Camera-type eye (tissue), 1 donor: ENCODE measurements at places on chromosomes 5 and 9. TPM values are rescaled to one million over a fixed set of nuclear protein-coding genes. Genes with fewer than 3 reads are reported as not detected.

PCDHB2 gene
- total RNA-seq = 8.3 TPM

LVRN gene
- total RNA-seq = 2.0 TPM

CER1 gene
- total RNA-seq = 0.88 TPM

SHROOM1 gene
- 5.2 TPM for total RNA-seq

IFNK gene
- not detected for total RNA-seq

RNF145 gene
- 115 TPM for total RNA-seq

LHX3 gene
- total RNA-seq = 18.5 TPM

RASGRF2 gene
- total RNA-seq = 55.9 TPM

OGN gene
- total RNA-seq = 296 TPM

SNAPC4 gene
- 14.7 TPM for total RNA-seq

INSL4 gene
- total RNA-seq = not detected

C5orf52 gene
- not detected for total RNA-seq

PITX1 gene
- total RNA-seq = 31.1 TPM

SPATA31D3 gene
- not detected for total RNA-seq

LMBRD2 gene
- total RNA-seq = 27.5 TPM

MEGF10 gene
- total RNA-seq = 32.7 TPM

UBQLN1 gene
- total RNA-seq = 197 TPM

RFX3 gene
- total RNA-seq = 50.7 TPM
